Hematopoietic multipotent progenitor cell treated with erythropoietin and hydrocortisone succinate and interleukin-3 and kit ligand, for 4 days (in vitro differentiated cells): ENCODE measurements at places on chromosomes 7 and 10.
A peak's percentile ranks its signal among the peaks of the same experiment; 100 is the strongest.

DNA sequence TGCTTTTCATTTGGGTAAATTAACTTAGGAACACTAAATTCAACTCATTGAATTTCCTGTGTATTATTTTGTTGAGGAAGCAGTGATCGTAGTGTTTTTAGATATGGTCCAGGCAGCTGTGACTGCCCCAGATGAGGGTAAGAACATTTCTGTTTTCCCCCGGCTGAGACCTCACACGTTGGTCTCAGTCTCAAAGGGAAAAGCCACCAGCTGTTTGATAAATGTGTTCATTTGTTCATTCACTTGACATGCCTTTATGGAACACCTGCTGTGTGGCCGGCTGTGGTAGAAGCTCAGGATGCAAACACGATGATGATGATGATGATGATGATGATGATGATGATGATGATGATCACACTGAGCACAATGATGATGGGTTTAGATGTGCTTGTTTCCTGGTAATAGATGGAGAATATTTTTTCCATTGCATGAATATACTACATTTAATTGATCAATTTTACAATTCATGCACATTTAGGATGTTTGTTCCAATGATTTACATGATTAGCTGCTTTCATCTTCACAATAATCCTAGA is 125.6 kb upstream of the ZNF32 start:
- no peak for DNase-seq

DNA sequence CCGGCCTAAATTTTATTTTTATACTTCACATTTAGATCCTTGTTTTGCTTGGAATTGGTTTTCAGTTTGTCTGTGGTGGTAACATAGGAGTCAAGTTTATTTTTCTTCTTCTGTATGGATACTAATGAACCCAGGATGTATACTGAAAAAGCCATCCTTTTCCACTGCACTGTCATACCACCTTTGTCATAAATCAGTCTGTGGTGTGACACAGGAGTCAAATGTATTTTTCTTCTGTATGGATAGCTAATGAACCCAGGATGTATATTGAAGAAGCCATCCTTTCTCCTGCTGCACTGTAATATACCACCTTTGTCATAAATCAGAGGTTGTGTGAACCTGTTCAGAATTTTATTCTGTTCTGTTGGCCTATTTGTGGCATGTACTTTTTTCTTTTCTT is 21.4 kb downstream of the VPS26A start:
- DNase-seq, result no peak

DNA sequence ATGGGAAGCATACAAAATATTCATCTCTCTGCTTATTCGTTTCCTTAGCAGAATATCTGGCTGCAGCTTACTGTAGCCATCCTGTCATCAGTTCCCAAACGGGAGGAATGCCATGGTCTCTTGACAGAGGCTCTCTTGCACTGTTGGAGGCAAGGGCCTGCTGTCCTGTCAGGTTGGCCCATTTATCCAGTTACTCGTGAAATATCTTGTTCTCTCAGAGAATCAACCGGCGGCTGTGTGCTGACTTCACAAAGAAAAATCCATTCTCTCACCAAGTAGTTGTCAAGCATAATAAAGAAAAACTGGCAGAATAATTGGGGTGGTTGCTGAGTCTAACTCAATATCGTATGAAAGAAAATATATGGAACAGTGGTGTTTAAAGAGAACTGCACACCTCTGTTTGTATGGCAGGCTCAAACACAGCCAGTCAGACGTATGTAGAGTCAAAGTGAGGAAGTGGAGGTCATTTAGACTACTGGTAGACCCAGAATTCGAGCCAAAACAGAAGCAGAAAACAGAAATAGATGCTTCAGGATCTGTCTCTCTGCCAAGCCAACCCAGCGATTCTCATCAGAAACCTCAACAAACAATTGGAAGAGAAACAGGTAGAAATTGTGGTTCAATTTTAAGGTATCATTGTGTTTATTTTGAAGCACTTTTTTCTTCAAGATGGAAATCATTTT is 349.2 kb upstream of the PRKCQ start:
- peak; percentile 60 for DNase-seq

GRCh38 chr10:89138755-89139490 is 68.2 kb downstream of the CH25H start:
- no peak for DNase-seq

- no peak for DNase-seq
These were observed 15.1 kb upstream of the RALA start for GRCh38 chr7:39608278-39608677.

GRCh38 chr10:86756511-86757112 is at the start of gene BMPR1A:
BMPR1A (plus strand) TSS chr10:86756619; CDS start chr10:86876019, 119,400 bp downstream.
- DNase-seq, result no peak

DNA sequence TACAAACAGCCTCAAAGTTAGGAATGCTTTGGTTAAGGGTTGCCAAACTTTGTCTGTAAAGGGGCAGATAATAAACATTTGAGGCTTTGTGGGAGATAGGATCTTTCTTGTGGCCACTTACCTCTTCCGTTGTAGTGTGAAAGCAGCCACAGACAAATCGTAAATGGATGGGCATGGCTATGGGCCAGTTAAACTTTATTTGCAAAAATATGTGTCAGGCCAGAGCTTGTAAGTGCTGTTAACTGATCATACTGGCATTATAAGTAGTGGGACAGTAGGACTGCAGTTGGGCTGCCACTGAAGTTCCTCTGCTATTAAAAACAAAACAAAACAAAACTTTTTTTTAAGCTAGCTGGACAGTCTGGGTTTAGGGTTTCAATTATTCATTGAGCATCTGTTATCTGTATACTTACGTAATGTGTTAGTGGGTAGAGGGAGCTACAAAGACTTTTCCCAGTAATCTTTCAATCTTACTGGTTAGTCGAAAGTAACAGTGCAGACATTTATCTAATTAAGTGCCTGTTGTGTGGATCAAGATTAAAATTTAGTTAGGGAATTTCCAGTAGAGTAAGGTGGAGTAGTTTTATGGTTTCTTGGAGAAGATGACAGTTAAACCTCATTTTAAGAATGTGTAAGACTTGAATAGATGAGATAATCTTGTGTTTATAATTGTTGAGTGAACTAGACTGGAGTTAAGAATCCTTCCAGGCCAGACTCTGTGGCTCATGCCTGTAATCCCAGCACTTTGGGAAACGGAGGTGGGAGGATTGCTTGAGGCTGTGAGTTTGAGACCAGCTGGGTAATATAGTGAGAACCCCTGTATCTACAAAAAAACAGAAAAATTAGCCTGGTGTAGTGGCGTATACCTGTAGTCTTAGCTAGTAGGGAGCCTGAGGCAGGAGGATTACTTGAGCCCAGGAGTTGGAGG is 100.1 kb downstream of the BTRC start:
- DNase-seq, result peak; percentile 94
